ENCODE measurements at places on chromosomes 11 and 22.

DNA sequence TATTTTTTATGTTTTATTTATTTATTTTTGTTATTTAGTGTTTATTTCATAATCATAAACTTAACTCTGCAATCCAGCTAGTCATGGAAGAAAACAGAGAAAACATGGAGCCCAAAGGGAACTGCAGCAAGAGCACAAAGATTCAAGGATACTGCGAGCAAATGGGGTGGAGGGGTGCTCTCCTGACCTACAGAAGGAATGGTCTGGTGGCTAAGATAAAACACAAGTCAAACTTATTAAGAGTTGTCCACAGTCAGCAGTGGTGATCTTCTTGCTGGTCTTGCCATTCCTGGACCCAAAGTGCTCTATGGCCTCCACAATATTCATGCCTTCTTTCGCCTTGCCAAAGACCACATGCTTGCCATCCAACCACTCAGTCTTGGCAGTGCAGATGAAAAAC, 36.7 kb downstream of the STIM1 start:
- no peak for DNase-seq

DNA sequence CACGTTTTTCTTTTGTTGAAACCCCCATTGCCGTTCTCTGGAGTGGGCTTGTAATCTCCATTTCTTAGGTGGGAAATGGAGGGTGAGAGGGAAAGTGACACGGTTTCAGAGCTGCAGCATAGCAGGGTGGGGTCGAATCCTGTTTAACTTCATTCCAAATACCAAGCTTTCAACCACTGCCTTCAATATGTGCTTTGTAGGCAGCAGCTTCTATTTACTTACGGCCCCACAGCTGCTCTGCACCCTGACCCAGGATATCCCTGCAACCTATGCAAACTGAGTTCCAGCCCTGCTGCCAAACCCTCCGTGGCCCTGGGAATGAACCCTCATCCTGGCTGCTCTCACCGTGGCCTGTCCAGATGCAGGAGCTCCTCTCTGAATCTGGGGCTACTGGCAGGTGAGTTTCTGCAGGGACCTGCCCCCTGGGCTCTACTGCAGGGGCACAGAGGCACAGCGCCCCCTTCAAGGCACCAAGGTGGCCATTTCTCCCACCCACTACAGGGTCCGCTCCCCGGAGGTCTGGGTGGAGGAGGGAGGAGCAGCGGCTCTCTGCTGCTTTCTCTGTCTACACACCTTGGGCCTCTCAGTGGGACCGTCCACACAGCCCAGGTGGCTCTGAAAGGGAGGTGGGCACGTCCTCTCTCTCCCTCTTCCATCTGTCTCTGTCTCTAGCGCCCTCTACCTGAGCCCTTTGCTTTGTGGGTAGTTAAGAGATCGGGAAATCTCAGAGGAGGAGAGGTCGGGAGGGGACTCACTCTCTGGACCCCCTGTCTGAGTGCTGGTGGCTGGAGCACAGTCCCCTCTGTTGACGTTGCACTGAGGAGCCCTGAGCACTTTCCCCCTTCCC, 279.1 kb downstream of the BRD1 start:
- no peak for DNase-seq

GRCh38 chr22:43325176-43325575, 18.0 kb downstream of the SCUBE1 start:
- DNase-seq = no peak

DNA sequence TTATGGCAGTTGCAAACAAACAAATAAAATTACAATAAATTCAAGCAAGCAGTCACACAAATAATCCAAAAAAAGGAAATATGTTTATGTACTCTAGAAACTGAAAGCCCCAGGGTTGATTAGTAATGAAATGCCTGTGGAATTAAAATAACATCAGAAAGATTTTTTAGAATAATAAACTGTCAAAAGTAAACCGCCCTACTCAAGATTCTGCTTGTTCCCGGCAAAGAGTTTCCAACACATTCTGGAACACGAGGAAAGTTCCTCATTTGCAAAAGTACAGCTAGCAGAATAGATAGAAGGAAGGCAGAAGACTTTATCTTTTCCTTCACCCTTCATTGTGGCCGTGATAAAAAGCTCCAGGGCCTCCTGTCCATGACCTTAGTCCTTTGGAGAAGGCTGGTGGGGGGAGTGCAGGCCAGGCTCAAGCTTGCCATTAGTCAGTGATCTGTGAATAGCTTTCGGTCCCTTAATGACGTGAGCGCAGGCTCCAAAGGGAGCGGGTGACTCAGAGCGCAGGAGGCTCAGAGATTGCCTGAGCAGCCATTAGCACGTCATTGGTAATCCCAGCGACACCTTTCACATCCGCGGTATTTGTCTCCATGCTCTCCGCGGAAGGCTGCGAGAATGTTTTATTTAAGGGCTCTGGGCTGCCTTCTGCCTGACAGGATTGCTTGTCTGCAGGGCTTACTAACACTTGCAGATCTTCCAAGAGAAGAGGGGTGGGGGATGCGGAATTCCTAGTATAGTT, 458.3 kb downstream of the METTL15 start:
- no peak for DNase-seq

DNA sequence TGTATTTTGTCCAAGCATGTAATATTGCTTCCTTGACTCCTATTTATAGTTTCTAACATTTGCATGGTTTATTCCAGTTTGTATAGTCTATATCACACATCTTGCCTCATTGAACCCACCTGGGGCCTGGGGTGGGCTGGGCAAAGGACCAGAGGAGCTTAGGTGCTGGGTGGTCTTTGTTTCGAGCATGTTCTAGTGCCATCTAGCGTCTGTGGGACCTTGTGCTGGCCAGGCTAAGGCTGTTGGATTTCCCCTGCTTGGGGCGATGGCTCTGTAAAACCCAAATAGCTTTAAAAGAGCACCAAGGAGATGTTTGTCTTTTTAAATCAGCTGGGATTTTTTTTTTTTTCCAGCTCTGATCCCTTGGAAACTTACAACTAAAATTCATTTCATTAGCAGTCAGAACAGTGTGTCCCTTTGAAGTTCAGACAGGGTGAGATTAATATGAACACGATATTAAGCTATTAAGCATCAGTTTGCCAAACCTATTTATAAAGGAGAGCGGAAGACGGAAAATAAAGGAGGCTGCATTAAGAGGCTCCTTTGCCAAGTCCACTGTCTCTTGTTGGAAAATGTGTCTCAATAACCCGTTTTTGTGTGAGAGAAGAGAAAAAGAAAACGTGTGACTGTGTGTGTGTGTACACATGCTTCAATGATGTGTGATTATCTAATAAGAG, 157.4 kb downstream of the COMMD9 start:
- peak; percentile 3 for DNase-seq

DNA sequence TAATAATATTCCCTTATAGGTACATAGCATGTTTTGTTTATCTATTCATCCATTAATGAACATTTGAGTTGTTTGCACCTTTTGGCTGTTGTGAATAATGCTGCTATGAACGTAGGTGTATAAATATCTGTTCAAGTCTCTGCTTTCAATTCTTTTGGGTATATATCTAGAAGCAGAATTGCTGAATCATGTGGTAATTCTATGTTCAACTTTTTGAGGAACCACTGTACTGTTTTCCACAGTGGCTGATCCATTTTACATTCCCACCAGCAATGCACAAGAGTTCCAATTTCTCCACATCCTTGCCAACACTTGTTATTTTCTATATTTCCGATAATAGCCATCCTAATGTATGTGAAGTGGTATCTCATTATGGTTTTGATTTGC, 51.2 kb upstream of the CWF19L2 start:
- DNase-seq = no peak

DNA sequence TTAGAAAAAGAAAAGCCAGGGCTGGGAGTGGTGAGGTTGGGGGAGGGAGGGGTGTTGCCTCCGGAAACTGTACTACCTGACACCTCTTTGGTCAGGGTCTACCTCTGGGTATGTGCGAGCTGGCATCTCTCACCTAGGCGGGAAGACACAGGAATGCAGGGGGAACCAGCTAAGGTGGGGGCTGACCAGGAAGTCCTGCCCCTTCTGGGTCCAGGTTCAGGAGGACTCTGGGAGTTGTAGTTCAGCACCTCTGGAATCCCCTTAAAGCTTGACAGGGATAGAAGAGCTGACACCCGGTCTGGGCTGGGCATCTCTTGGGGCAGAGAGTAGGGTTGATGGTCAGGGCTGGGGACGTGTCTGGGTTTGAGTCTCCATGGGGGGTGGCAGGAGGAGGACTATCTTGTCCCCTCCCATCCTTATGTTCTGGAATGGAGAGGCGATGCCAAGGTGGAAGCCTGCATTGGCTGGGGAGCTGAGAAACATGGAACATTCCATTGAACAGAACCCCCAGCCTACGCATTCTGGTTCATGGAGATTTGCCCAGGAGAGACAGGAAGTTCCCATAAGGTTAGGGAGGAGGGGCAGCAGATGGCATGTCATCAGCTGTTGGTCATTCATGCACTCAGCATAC, 2.1 kb upstream of the KIAA1671 start:
- DNase-seq = no peak

DNA sequence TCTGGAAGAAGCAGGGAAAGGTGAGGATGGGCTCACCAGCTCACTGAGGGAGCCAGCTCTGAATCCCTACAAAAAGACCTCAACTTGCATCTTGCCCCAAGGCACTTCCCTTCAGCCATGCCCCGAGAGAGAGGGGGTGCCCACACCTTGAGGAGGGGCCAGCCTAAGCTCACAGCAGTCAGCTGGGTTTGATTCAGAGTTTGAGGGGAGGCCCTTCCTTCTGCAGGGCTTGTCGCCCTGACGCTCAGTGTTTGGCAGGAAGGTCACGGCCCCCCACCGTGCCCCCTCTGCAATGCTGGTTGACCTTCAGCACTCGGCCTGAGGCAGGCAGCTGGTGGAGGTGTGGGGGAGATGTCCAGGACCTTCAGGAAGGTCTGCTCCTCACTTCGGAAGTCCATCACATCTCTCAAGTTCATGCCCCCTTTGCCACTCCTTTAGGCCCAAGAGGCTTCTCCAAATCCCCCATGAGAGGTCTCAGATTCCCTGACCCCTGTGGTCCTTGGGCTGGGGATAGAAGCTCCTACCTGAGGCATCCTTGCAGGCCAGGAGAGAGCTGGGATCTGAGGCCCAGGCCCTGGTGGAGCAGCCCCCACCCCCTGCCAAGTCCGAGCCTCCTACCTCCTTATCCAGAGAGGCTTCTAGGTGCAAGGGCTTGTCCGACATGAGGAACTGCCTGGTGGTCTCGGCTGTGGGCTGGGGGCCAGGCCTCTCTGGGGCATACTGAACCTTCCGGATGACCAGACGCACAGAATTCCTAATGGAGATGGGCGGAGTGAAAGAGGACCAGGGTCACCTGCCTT, 37.6 kb downstream of the TPBGL start:
- no peak for DNase-seq

Data from SK-N-MC (cell line).